ENCODE measurements at places on chromosomes 4 and X.
A peak's percentile ranks its signal among the peaks of the same experiment; 100 is the strongest.

DNA sequence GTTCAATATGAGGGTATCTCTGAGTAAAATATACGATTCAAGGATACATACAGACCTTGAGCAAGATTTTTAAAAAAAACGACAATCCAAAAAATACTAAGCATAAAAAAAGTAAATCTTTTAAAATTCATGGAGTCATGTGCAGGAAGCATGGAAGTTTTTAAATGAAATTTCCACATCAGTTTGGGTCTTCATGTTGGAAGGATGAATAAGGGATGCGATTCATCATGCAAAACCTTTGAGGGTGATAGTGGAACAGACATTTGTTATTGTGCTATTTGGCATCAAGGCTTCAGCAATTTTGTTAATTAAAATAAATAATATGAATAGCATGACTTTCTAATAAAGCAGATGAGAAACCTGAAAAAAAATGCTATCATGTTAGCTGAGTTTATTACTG, 815.0 kb upstream of the PCDH10 start:
- no peak for DNase-seq

DNA sequence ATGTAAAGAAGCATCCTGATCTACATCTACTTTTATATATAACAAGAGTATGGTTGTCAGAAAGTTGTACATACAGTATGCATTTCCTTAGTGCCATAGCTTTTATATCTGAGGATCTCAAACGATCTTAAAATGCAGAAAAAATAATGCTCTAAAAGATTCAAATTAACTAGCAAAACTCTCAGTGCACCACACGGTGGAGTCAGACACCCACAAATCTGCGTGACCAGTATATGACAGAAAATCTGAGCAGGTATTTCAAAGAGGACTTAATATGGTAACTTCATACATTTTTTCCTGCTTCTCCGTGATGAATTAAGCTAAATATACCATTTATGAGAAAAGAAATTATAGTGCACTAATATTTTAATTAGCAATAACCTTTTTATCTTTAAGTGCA, 803.0 kb downstream of the DMD start:
- DNase-seq = peak; percentile 3

- no peak for DNase-seq
Observed at GRCh38 chr4:83247415-83248357, 36.9 kb downstream of the COQ2 start.

- no peak for DNase-seq
Observed at GRCh38 chr4:184668511-184669114, 19.1 kb downstream of the PRIMPOL start.

- no peak for DNase-seq
Observed at GRCh38 chr4:120835342-120835741, 87.2 kb downstream of the PRDM5 start.

- peak; percentile 16 for DNase-seq
Observed at GRCh38 chr4:47668810-47669408, 169.0 kb downstream of the CORIN start.

DNA sequence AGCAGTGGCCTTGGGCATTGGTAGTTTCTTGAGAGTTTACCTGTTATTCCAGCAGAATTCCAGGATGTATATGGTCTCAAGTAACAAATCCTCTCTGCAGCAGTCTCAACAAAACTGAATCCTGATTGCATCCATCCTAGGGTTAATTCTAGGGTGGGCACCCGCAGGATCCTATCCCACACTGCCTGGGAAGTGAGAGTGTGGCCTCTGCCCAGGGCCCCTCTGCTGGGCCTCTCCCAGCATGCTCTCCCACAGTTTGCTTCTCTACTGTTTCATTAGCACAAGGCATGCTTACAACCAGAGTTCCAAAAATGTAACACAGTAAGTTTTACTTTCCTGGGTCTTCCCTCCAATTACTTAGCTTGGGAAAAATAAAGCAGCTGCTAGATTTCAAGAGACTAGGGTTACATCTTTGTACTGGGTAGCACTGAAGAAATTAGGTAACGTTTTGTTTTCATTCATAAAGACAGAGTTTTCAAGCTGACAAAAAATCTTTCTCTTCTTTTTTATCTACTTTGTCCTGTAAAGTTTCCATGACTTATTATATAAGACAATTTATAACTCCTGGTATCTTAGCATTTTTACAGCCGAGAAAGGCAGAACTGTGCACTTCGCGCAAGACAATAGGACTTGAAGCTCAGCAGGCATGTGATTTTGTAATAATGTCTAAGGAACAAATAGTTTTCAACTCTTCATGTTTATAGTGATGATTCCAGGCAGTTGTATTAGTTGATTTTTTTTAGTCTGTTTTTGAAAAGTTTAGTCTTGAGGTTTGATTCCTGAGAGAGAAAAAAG, 131.2 kb upstream of the PCDH18 start:
- no peak for DNase-seq

- no peak for DNase-seq
Observed at GRCh38 chr4:107044170-107044569, 8.1 kb upstream of the DKK2 start.

- no peak for DNase-seq
Observed at GRCh38 chr4:113101669-113102068, 52.2 kb downstream of the ANK2 start.

GRCh38 chrX:55107911-55108310, 19.1 kb downstream of the PAGE2 start:
- no peak for DNase-seq

DNA sequence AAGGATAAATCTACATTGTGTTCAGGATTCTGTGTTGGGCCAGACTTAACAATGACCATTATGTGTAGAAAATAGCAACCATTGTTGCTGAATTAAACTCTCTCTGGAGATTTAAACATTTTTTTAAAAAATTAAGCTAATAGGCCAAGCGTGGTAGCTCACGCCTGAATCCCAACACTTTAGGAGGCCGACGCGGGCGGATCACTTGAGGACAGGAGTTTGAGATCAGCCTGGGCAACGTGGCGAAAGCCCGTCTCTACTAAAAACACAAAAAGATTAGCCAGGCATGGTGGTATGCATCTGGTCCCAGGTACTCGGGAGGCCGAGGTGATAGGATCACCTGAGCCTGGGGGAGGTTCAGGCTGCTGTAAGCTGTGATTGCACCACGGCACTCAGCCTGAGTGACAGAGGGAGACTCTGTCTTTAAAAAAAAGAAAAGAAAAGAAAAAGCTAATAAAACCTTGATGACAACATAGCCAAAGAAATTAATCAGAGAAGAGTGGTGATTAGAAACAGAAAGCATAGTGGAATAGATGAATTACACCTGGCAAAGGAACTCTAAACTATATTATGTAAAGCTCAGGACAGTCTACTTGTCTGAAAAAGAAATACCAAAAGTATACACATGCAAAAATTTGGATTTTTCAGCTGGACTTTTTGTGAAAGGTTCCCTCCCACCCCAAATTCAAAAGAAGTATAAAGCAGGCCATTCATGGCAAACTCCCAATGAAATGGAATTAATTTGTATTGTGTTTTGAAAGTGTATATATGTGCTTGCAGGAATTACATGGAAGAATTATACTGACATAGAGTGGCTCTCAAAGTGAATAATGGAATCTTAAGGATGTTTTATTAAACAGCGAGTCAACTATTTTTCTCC, 21.9 kb downstream of the PLS3 start:
- no peak for DNase-seq

GRCh38 chr4:143185253-143186107, 763 bp downstream of the USP38 start:
- DNase-seq = no peak

DNA sequence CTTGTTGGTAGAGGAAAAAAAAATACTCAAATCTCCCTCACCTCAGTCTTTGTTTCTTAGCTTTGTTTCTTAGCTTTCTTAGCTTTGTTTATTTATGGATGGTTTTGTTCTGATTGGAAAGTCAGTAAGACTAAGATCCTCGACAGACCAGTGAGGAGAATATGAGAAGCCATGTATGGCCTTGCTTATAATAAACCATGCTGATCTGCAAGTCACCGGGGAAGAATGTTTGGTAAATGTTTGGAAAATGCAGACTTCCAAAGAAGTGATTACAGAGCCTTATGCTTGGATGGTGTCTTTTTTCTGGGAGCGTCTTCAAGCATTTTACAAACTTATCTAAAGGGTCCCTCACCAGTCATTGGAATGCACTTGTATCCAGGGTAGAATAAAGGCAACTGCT, 90.1 kb upstream of the NOCT start:
- no peak for DNase-seq

GRCh38 chr4:26030260-26030667, 116.2 kb downstream of the SMIM20 start:
- no peak for DNase-seq

GRCh38 chrX:30706216-30706775, 53.1 kb downstream of the GK start:
- no peak for DNase-seq

DNA sequence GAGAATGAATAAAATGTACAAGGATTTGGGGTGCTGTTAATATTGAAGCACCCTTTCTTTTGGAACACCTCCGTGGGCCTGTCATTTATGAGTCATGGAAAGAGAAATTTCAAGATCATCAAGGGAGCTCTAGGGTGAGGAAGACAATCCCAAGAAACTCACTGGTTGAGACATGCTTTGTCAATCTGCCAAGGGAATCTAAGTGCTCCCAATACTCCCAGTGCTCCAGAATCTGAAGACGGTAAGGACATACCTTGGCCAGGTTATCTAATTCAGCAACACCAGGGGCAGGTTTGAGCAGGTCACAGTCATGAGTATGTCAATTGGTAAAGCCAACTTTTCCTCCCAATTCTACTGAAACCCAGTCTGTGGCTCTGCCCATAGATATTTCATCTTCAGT, 556.4 kb upstream of the CPEB2 start:
- no peak for DNase-seq

DNA sequence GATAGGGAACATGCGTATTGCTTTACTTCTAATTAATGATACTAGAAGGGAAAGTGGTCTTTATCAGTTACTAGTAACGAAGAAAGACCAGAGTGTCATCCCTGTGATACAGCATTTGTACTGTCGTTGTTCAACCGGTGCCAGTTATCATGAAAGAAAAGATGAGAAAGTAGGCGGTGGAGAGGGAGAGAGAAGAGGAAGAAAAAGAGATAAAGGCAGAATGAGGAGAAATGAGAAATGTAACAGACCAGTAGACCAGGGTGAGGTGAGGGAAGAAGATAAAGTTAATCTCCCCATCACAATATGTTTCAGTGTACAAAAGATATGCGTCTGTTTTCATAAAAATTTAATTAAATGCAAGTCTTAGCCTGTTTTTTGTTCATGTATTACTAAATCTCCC, 135.2 kb upstream of the HPGD start:
- DNase-seq = no peak

DNA sequence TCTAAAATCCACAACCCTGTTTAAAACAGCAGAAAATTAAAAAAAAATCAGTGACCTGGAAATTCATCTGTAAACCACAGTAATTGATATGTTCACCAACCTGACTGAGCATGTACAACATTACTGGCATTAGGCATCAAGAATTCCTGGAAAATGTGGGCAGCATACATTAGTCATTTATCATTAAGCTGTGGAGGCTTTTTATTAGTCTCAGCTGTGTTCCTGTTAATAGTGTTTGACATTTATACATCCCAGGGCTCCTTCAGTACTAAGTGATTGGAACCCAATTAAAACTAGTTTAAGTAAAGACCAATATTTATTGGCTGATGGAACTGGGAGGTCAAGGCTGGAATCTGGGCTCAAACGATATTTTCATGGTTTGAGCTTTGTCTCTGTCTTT, 227.3 kb upstream of the GIMD1 start:
- no peak for DNase-seq

DNA sequence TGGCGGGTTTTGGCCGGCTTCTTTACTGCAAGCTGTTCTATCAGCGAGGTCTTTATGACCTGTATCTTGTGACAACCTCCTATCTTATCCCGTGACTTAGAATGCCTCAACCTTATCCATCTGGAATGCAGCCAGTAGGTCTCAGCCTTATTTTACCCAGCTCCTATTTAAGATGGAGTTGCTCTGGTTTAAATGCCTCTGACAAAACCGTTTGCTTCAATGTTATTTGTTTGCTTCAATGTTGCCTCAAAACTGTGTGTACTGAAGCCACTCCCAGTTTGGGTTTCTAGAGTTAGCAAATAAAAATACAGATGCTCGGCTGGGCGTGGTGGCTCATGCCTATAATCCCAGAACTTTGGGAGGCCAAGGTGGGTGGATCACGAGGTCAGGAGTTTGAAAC, 51.6 kb downstream of the ZNF518B start:
- DNase-seq = no peak

DNA sequence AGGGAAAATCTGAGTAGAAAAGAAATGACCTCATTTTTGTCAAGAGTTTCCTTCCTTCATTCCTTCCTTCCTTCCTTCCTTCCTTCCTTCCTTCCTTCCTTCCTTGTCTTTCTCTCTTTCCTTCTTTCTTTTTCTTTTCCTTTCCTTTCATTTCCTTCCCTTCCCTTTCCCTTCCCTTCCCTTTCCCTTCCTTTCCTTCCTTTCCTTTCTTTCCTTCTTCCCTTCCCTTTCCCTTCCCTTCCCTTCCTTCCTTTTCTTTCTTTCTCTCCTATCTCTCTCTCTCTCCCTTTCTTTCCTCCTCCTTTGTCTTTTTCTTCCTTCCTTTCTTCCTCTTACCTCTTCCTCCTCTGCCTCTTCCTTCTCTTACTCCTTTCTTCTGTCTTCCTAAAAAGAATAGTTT, 347.6 kb downstream of the FAM47A start:
- no peak for DNase-seq

GRCh38 chr4:182826391-182826790, 90.8 kb downstream of the DCTD start:
- no peak for DNase-seq

DNA sequence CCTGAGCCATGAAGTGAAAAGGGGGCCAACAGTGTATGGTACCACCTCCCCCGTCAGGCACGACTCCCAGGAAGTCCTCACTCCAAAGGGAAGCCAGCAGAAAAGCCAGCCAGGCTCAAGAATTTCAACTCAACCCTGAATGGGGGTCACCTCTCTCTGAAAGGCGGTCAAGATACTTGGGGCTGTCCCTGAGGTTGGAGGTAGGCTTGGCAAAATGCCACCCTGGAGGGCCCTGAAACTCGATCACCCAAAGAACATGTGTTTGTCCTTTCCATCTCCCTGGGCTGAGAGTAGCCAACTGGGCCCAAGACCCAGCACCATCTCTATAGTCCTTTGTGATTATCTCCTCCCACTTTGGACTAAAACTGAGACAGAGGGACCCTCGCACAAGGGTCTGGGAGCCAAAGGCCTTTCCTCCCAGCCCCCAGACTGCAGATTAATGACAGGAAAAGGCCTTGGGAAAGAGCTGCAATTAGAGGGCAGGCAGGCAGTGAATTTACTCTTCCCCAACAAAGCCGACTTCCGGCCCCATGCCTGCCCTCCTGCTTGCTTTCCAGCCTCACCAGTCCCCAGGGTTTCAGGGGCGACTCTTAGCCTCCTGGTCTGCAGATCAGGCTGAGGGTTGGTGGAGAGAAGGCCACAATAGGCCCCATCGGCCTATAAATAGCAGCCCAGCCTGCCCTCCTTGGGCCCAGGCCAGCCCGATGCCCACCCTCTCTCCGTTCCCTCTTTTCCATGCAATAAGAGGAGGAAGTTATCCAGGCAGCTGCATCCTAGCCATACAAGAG, 5.6 kb downstream of the SASH3 start:
- DNase-seq = no peak

DNA sequence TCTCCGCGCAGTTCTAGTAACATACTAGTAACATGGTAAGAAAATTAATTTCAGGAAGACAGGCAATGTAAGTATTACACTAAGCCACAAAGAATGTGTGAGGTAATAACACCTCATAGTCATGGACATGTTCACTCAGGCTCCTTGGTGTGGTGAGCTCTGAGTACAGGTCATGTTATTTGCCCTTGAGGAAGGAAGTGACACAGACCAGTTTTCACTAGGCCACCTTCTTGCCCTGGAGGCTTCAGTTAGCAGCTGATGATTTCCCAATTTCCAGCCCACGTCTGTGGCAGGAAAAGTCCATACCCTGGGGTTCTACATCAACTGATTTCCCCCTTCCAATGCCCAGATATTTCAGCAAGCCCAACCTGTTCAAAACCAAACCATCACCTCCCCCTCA, 6.7 kb downstream of the APOO start:
- DNase-seq = no peak

Measured in central memory CD4-positive, alpha-beta T cell (primary cell).